ENCODE measurements at places on chromosomes 2 and 18.

GRCh38 chr2:189002079-189002478 lies 27.9 kb downstream of the COL3A1 start:
- no peak for DNase-seq

DNA sequence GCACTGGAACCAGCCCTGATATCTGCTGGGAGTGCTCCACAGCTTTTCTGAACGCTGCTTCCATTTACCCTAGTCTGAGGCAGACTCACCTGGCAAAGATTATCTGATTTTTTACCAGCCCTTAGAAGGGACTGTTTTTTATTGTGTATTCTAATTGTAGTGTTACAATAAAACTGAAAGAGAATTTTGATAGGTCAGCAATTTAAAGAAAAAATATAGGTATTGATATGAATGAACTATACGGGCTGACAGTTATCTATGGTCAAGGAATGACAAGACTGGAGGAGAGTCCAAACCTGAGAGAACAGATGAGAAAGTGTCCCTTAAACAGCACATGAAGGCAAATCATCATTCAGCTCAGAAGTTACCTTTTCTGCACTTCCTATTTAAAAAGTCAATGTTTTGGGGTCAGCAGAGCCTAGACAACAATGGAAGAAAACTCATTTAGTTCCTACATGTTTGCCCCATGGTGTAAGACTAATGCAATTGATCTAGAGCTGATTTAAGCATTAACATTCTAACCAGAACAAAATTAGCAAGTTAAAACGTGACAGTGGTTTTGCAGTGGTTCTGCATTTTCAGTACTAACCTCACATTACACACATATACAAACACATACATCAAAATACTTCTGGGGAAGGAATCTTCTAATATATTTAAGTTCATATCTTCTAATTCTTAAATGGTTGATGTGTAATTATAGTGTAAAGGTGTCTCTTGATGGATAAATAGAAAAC lies 500.9 kb downstream of the TGIF1 start:
- DNase-seq, result no peak

DNA sequence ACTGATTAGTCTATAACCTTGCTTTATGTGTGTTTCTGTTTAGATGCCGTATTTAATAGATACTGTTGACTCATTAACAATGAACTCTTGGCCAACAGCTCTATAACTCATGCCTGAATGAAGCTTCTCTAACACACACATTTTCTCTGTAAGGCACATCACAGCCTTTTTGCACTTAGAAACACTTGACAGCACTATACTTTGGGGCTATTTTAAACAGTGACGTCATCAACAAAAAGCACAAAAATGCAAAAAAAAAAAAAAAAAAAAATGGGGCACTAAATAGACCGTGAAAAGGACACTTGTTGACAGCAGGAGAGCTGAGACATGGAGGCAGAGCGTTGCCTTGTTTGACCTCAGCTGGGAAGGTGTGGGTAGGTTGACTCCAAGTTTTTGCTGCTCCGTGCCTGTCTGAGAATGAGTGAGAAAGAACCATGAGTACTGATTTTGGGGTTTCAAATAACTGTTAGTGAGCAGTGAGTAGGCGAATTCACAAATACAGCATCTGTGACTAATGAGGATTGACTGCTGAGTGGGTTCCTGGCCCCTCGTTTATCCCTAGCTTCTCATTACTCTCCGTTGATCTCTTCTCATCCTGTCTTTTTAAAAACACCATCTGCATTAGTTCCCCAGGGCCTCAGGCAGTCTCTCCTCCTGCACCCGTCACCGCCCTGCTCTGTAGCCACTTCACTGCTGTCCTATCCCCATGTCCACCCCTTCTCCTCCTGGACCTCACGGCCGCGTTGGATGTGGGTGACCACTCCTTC lies 24.4 kb downstream of the SPP2 start:
- no peak for DNase-seq

DNA sequence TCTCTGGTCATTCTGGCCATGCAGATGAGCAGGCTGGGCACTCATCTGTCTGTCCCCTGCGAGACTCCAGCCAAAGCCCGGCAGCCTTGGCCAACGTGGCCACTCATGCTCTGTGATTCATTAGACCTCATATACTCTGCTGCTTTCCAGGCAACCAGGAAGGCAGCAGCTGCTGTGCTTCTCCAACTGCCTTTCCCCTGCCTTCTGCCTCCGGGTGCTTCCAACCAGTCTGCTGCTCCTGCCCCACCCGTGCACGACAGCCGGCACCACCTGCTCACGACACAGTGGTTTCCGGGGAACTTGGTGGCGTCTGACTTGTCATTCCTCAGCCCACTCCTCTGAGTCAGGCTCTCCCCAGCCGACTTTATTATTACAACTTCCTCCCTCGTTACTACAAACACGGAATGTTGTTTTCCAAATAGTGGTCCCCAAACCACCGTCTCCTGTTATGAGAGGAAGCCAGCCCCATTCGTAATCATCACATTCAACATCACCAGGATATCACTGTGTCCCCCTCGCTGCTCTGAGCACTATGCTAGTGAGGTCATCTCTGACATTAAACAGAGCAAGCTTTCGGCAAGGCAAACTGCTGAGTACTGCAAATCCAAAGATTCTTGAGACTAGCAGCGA lies 392.4 kb downstream of the ALK start:
- DNase-seq, result peak; percentile 80

- DNase-seq, result no peak
These were observed 47.9 kb downstream of the SLC14A1 start for GRCh38 chr18:45771587-45772480.

DNA sequence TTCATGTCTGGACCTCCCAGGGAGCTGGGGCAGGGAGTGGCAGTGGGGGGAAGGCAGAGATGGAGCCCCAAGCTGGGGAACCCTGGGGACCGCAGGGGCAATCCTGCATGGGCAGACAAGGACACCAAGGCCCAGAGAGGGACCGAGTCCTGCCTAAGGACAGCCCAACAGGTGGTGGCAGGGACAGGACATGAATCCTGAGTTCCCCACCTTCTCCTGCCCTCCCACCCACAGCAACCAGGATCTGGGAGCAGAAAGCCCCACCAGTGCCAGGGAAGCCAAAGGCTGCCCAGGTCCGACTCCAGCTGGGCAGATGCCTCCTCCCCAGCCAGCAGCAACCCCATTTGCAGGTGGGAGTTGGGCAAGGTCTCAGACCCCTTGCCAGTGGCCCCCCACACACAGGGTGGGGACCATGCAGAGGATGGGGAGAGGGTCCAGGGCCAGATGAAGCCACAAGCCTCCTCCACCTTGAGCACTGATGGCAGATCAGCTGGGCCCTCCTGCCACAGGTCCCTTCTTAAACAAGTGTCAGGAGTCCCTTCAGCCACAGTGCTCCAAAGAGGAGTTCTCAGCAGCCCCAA lies 6.3 kb downstream of the ADRA2B start:
- DNase-seq, result no peak

- peak; percentile 50 for DNase-seq
These were observed 249.3 kb upstream of the SYT4 start for GRCh38 chr18:43526426-43527145.

DNA sequence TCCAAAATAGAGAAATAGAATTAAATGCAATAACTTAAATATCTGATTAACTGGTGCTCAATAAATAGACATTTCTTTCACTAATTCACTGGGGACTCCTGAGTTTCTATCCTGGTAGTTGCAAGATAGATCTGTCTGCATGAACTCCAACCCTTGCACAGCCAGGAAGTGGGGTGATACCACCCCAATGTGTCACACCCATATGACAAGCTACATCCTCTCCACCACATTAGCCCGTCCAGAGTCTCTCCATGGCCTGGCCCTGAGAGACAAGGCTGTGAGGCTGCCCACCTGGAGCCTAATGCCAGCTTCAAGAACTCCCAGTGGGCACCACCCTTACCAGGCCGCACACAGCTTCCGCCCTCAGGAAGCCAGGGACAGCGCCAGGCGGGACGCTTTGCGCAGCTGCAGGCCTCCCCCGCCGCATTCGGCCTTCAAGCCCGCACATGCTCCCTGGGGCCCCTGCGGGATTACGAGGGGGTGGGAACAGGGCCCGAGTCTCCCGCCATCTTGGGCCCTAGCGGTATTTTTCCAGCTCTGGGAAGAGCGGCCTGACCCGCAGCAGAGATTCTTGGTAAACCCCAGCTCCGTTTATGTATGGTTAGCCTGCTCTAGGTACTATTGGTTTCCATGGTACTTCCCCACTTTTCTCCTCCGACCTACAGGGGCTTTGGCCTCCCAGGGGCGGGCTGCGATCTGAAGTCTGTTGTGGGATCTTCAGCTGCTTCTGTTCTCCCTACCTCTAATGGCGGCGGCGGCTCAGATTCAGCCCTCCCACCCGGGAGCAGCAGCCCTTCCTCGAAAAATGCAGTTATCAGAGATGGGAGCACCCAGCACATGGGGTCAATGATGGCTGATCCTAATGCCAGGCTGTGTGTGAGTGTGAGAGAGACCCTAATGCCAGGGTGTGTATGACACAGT lies at the start of gene TDRD15:
Gene TDRD15 (plus strand): TSS at position 496 of the 921 bp plus-strand sequence. CDS start 13,500 bp downstream, outside the sequence.
- DNase-seq, result no peak

DNA sequence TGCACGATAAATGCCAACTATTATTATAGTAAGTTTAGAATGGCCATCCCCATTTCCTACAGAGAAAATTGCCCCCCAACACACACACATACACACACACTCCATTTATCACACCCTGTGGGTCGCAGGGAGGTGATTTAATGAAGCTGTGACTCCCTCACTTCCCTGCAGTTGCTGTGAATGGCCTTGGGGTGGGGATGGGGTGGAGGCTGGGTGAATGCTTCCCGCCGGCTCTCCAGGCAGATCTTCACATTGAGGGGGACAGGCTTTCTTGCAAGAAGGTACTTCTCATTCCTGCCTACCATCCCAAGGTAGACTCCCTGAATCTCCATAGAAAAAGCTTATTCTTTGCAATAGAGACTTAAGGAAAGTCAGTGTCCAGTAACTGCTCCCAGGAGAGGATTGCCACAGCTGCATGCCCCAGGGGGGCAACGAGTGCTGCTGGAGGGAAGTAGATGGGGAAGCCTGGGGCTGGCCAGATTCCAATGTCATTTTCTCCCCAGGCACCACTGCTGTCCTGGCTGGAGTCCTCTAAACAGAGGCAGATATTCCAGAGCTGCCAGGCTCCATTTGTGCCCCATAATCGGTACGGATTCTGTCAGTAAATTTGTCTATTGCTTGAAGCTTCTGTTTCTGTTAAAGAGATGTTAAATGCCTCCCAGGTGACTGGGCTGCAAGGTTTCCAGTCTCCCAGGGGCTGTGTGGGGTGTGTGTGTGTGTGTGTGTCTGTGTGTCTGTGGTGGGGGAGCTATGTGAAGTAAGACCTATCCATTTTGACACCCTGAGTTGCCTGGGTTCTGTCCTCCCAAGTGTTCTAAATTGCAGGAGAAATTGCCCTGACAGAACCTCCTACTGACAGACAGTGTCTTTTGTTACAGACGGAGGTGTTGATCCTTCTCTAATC lies 265.5 kb downstream of the SRBD1 start:
- DNase-seq, result no peak

DNA sequence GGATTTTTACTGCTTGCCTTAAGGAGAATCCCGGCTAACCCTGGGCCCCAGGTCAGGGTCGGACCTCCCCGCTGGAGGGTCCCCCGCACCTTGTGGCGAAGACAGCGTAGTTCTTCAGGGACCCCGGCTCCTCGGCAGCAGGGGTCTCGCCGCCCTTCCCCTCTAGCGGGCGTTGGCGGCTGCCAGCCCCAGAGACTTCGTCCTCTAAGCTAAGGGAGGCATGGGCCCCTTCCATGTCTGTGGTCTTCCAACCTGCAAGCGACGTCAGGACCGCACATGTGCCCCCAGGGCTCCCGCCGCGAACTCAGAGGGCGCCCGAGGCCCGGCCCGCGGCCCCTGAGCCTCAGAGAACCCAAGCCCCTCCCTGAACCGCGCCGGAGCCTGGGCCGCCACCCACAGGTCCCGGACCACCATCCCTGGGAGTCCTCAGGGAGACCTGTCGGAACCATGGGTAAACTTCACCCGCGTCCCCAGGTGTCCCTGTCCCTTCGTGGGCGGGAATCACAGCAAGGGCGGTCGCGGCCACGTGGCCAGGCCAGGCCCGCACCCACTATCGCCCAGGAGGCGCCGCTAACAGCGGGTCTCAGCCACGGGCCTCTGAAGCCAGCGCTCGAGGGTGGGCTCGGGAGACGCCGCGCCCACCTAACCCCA lies 562 bp downstream of the ANKMY1 start:
- DNase-seq, result peak; percentile 23

- peak; percentile 27 for DNase-seq
These were observed 1.8 kb downstream of the SCN9A start for GRCh38 chr2:166373951-166374350.

DNA sequence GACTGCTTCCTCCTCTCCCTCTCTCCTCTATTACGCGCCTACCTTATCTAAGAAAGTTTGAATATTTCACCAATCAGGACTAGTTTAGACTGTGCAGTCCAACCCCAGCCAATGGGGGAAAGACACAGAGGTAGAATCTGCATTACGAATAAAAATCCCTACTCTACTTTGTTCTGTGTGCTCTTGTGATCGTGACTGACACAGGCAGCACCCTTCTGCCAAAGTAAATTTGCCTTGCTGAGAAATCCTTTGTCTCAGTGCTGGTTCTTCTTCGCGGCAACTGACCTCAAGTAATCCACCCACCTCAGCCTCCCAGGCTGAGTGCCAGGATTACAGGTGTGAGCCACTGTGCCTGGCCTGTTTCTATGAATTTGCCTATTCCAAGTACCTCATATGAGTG lies 8.6 kb upstream of the CDCA7 start:
- no peak for DNase-seq

DNA sequence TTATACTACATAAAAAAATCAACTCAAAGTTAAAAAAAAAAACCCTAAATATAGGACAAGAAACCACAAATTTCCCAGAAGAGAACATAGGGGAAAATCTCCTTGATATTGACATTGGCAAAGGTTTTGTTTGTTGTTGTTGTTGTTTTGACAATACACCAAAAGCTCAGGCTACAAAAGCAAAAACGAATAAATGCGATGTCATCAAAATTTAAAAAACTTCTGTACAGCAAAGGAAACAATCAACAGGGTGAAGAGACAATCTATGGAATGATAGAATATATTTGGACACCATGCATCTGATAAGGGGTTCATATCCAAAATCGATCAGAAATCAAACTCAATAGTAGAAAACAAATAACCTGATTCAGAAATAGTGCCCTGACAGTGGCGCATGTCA lies 65.0 kb upstream of the L3MBTL4 start:
- DNase-seq, result no peak

GRCh38 chr2:238645095-238645494 lies 202.8 kb upstream of the TWIST2 start:
- DNase-seq, result no peak

Data from astrocyte of the hippocampus (primary cell).